Stimulated activated CD4-positive, alpha-beta T cell treated with anti-CD3 and anti-CD28 coated beads, Interleukin-12 subunit alpha, Interleukin-12 subunit beta, amount 100 ng/mL, for 48 hours (primary cell): ENCODE measurements at places on chromosomes 7 and 10.

GRCh38 chr7:84200859-84201258 lies 6.3 kb upstream of the SEMA3A start:
- no peak for DNase-seq

GRCh38 chr10:45064998-45065397 lies 64.3 kb downstream of the ZNF22 start:
- no peak for DNase-seq

GRCh38 chr10:49739426-49739825 lies 22.7 kb downstream of the OGDHL start:
- no peak for DNase-seq

DNA sequence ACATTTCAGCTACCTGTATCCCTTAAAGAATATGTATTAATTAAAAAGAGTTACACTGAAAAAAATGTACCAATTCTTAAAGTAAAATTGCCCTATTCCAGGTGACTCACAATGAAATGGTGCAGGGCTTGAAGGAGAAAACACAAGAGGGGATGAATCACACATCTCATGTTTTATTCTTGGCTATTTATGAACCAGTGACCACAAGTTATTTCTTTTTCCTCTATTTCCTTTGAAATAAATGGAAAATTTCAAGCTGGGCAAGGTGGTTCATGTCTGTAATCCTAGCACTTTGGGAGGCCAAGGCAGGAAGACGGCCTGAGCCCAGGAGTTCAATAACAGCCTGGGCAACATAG lies 106.8 kb downstream of the UBE2H start:
- DNase-seq, result no peak

GRCh38 chr7:101553771-101554445 lies 75.2 kb downstream of the MYL10 start:
- DNase-seq, result no peak

GRCh38 chr10:475709-476454 lies 213.6 kb downstream of the DIP2C start:
- DNase-seq, result no peak

DNA sequence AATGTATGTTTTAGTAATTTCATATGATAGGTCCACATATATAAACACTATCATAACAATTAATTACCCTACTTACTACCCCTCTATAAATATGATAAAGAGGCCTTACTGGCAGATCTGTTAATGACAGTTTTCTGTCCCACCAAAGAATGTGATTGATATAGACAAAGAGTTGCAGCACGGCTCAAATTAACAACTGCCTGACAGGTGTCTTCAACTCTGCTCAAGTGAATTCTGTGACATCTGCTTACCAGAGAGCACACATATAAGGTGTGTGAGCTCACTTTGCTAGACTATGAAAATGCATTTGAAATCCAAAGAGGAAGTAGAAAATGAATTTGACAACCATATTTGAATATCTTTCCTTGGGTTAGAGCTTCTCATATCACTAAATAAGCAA lies 36.6 kb downstream of the CACNA2D1 start:
- no peak for DNase-seq

DNA sequence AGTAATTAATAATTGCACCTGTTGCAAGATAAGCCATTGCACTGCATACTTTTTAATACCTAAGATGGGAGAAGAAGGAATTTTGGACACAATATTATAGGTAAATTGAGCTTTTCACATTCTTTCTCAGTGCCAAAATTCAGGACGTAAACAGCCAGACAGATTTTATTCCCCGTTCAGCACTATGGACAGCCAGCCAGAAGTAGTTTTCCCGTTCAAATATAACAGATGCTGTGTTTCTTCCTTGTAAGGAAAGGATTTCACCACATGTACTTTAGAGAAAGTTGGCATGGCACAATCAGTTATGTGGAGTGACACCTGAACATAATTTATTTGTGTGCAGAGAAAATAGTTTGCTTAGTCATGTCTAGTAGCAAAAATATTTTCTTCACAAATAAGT lies 34.8 kb downstream of the SEMA3E start:
- DNase-seq, result no peak

DNA sequence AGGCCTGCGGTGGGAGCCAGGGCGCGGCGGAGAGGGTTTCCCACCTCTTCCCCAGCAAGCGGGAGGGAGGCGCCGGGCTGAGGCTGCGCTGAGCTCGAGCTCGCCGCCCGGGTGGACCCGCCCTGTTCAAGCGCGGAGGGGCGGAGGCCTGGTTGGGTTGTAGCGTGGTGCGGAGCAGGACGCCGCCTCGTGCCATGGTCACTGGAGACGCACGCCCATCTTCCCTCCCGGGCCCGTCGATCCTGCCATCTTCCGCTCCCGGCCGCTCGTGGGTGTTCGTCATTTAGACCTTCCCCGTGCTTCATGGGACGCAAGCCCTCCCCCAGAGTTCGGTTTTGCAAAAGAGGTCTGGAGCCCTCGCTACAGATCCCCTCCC lies 9.3 kb upstream of the EN2 start:
- DNase-seq, result no peak

GRCh38 chr10:43689618-43689954 lies 40.9 kb upstream of the ZNF32 start:
- DNase-seq, result no peak

- no peak for DNase-seq
Measured at GRCh38 chr7:1740214-1740613, 70.1 kb downstream of the ELFN1 start.

- DNase-seq, result no peak
Measured at GRCh38 chr10:28012990-28013515, 14.2 kb upstream of the ODAD2 start.

GRCh38 chr7:29115753-29116152 lies 30.6 kb downstream of the CPVL start:
- no peak for DNase-seq

DNA sequence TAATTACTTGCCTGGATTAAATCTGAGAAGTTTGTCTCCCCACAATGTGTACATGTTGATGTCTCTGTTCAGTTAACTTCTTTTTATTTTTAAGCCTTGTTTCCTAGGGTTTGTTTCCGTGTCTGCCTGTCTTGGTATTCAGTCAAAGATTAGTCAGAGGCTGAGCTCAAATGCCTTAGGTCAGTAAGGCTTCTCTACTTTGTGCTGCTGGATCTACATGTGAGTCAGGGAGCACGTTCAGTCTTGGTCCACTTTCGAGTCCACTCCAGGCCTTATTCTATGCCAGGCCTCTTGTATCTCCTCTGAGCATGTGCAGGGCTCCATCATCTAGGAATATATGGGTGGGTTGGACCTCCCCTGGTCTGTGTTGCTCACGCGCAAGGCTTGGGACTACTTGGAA lies 93.3 kb upstream of the FZD8 start:
- no peak for DNase-seq

DNA sequence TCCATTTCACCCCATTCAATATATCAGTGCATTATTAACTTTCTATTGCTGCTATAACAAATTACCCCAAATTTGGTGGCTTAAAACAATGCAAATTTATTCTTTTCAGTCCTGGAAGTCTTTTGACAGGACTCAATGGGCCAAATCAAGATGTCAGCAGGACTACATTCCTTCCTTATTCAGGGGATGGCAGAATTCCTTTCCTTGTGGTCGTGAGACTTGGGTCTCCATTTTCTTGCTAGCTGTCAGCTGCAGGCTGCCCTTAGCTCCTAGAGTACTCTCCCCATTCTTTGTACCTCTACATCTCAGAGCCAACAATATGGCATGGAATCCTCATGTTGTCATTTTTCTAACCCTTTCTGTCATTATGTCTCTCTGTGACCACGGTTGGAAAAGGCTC lies 310.6 kb downstream of the HDAC9 start:
- no peak for DNase-seq

DNA sequence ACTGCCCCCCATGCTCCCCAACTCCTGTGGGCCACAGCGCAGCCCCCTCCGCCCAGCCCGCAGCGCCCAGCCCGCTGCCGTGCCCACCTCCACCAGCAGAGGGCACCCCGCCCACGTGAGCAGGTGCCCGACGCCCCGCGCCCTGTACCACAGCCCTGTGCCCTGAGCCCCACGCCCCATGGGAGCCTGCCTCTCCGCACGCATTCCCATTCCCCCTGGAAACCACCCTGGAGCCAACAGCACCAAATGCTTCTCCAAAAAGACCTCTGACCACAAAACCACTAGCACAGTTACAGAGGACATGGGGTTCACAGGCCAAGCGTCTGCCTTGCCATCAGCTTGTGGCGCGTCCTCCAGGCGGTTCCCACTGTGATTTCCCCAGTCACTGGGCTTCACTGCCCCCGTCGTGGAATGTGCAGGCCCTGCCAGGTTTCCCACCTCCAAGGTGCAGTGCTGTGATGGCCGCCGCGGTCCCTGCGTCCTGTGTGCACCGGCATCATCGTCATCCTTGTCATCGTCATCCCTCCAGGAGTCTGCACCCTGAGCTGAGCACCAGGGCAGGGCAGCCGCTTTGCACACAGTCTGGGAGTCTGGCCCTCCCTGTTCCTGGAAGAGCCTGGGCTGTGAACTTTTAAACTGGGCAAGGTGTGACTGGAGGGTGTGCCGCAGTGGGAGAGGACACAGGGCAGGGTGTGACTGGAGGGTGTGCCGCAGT lies 61.7 kb downstream of the PWWP2B start:
- DNase-seq, result peak; percentile 37

- DNase-seq, result no peak
Measured at GRCh38 chr7:102898532-102898859, 14.3 kb upstream of the LRRC17 start.

DNA sequence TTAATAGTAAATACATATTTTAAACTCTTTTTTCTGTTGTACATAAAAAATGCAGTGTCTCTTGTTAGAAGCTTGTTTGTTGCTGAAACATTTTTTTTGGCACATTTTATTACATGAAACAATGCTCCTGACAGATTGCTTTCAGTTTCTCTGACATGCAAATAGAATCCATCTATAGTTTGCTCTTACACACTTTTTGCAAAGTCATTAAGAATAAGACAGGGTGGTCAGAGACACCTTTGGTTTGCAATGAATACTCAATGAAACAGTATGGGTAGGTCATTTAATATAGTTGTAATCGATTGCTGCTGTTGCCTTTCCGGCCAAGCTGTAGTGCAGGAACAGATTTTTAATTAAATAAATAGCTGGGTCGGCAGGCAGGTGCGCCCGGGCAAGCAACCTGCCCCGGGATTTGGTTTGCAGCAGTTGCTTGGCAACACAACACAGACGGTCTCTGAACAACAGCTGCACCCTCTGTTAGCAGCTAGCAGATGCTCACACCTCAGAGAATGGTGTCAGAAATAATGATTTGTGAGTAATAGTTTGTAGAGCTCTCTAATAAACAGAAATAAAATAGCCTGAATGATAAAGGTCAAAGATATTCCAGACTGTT lies 115.7 kb upstream of the CACNA2D1 start:
- DNase-seq, result no peak

- DNase-seq, result no peak
Measured at GRCh38 chr7:40057292-40057691, 77.1 kb downstream of the MPLKIP start.

DNA sequence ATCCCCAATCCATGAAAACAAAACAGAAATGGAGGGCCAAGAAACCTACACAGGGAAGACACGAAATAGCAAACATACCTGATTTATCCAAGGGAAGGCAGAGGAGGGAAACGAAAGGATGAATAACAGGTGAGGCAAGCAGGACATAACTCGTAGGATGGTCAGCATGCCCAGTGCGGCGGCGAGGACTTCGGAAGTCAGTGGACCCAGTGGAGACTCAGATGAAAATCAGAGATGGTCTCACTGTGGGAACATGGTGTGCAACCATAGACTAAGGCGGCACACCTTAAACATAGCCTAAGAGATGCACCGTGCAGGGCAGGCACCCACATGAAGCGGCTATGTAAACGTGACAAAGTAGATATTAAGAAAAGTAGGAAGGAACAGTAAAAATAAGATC lies 157.5 kb downstream of the MGMT start:
- no peak for DNase-seq

GRCh38 chr10:101650863-101651262 lies 44.1 kb downstream of the FBXW4 start:
- DNase-seq, result no peak

DNA sequence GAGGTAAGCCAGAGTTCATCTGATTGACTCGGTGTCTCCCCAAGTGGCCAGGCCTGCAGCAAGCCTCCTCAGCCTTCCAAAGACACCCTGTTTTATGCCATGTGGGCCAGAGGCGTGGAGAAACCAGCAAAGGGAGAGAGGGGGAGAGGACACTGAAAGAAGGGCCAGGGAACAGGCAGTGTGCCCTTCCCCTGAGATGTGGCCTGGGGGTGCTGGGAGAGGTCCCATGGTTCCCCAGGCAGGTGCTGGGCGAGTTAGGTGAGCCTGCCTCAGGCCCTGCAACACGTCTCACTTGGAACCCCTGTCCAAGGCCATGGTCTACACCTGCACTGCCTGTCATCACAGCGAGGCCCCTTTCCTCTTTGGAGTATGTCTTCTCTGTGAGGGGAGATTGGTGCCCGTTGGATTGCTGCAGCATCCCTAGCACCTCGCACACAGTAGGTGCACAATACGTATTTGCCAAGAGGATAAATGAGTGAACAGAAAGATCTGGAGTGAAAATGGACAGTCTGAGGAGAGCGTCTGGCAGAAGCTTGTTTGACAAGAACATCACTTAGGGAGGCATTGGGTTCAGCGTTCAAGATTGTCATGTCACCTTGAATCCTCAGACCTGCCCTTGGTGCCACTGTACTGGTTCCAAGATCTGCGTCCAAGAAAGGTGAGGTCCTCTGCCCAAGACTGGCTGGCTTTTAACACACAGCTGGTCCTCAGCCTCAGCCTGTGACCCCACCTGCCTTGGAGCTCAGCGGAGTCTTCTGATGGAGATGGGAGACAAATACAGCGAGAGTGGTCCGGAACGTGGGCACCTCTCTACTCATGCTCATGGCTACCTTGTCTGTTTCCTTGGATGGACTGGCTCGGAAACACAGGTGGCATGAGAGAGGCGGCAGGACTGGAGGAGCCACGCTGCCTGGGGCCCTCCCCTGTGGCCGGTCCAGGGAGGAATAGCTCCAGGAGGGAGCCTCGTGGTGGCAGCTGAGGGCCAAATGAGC lies 39.8 kb upstream of the NUB1 start:
- no peak for DNase-seq

GRCh38 chr10:126065751-126066377 lies 169.5 kb downstream of the FANK1 start:
- no peak for DNase-seq

- peak; percentile 13 for DNase-seq
Measured at GRCh38 chr7:105439174-105439893, 50.6 kb upstream of the SRPK2 start.

GRCh38 chr10:30500963-30501504 lies 67.0 kb downstream of the MAP3K8 start:
- no peak for DNase-seq

DNA sequence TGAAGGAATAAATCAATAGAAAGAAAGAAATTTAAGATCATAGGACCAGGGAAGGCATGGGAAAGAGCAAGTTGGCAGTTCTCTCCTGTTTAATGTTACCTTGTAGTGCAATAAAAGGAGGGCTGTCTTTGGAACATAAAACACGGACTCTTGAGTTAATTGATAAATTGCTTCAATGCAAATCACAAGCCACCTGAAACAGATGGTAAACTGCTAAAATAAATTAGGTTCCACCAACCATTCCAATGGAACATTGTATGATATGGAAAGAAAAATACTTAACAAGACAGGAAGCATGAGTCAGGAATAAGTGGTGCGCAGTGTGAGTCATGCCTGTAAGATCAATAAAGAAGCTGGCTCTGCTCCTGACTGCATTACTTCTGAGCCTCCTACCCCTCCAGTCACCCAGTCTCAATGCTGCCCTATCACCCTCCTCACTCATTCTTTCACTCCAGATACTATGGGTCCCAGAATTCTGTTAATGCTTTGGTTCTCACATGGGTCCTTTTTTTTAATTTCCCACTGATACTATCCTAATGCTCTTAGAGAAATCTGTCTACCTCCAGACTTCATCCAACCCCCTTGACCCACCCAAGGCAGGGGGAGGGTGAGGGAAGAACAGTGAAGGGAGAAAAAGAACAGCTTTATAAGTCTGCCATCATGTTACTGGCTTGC lies 78.9 kb downstream of the LRRC17 start:
- DNase-seq, result peak; percentile 3
